ENCODE measurements at places on chromosomes 7 and 10. TPM values are rescaled to one million over a fixed set of nuclear protein-coding genes. Genes with fewer than 3 reads are reported as not detected.

GRCh38 chr7:14495633-14496032 is 406.9 kb downstream of the DGKB start:
- no peak for DNase-seq

DNA sequence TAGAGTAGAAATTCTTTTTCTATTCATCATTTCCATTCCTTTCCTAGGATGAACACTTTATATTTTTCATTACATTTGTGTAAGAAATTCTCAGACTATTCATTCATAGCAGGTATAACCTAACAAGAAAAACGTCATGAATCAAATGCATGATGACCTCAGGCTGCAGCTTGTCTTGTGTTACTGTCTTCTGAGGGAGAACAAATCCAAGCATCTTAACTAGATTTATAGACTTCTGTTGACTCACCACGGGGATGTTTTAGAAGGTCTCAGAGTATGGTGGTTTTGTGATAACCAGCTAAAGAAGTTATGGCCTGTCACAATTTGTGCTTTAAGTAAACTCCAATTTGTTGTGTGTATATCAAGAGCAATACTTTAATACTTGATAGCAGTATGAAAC is 102.7 kb downstream of the ANKRD7 start:
- DNase-seq: no peak

DNA sequence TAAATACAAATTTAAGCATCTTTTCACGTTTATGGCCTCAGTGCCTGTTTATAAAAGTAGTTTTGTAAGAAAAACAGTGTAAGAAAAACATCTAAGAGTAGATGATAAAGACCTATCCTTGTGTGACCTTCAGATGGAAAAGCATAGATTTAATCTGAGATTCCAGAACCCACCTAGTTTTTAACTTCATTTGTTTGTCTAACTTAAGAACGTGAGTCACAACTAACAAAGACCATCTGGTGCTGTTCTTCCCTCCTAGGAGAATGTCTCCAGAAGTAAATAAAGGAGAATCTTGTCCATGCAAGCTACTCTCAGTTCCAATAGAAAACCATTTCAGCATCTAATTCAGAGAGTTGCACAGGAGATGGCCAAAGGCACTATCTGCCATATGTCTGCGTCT is 265.4 kb upstream of the C7orf33 start:
- no peak for DNase-seq

DNA sequence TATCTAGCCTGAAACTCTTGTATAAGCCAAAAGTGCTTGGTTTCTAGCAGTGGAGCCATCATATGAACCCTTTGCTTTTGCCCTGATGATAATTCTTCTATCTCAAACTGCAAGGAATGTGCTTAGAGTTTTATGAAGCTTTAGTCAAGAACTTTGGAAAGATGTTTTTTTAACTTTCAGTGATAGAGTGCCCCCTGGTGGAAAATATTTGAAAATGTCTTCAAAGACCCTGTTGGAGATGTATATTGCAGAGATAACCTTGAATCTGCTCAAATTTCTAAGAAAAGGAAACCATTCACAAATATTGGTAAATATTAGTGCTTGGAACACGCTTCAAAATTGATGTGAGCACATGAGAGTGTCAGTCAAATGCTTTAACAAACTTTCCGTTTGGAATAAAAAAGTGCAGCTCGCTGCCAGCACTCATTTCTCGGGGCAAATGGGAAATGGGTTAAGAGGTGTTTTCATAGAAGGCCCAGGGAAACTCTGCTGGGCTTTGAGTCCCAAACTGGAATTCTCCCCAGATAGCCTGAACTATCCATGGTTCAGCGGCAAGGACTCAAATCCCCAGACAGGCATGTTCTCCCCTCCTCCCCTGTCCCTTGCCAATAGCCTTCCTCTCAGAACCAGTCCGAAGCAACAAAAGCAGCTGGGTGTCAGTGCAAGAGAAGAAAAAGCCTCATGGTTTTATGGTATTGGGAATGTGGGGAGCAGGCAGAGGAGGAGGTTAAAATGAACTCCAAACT is 129.3 kb downstream of the MYOF start:
- peak; percentile 45 for DNase-seq

DNA sequence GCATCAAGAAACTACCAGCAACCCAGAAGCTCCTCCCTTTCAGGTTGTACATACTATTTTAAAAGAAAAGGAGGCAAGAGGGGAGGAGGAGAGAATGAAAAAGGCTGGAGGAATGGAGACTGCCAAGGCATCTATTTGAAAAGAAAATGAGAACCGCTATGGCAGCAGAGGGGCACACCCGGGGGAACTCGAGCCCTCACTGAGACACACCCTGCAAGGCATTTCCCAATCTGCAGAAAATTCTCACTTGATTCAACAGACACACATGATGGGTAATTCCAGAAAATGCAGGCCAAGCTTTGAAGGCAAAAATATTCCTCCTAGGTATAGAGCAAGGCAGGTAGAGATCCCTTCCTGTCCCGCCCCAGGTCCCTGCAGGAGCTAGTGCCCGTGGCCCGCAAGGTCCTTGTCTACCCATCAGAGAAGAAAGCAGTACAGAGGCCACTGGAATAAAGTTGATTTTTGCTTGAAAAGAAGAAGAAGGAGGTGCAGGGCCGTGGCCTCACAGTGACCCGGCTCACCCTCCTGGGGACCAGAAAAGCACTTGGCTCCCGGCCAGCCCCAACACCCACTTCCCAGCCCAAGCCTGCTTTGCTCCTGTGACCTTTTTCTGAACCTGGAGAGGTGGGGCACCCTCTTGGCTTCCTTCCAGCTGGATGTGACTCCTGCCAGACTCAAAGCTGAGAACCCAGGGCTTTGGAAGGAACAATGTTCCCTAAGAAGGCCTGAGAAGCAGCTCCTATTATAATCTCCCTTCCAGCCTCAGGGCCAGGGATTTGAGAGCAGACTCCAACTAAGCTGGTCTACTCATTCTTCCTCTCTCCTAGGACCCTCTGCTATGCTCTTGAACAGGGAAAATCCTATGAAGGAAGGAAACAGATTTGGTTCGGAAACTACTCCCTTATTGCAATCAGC is 6.2 kb upstream of the PIK3CG start:
- DNase-seq: peak; percentile 88

DNA sequence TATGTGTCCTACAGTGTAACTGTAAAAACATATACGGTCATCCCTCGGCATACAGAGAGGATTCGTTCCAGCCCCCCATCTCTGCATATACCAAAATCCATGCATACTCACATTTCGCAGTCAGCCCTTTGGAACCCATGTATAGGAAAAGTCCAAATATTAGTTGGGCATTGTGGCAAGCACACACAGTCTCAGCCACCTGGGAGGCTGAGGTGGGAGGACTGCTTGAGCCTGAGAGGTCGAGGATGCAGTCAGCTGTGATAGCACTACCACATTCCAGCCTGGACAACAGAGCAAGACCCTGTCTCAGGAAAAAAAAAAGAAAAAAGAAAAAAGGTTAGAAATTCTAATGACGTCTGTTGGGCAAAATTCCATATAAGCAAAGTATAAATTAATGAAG is 29.1 kb downstream of the MDH2 start:
- DNase-seq: no peak

GRCh38 chr7:7870555-7870954 is 98.0 kb upstream of the GLCCI1 start:
- DNase-seq: no peak

- DNase-seq: no peak
Measured at GRCh38 chr10:80988755-80989154, 451.1 kb downstream of the SH2D4B start.

DNA sequence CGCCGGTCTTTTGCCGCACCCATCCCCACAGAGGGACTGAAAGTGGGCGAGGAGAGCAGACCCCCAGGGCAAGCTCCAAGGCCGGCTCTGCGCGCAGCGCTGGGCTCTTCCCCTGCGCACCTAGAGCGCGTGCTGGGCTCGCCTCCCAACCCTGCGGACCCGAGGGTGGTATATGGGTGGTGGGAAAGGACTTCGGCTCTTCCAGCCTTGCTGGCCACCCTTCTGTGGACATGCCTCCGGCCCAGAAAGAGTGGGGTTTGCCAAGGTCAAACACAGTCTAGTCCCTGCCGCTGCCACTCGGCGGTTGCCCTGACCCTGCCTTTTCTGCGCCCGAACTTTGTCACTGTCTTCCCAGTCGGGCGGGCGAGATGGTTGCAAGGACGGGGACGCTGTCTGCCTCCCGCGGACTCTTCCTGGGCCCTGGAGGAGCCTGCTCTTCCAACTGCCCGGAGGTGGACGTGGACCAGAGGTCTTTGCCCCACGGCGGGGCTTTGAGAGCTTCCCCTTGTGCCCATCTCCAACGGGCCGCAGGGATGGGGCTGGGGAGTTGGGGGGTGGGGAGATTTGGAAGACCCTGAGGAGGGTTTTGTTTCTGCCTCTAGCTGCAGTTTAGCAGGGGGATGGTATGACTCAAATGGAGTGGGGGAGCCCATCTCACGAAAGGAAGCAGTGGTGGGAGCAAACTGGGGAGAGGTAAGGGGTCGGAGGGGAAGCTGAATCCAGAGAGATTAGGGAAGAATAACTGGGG is 1.5 kb downstream of the ADCY1 start:
- no peak for DNase-seq

DNA sequence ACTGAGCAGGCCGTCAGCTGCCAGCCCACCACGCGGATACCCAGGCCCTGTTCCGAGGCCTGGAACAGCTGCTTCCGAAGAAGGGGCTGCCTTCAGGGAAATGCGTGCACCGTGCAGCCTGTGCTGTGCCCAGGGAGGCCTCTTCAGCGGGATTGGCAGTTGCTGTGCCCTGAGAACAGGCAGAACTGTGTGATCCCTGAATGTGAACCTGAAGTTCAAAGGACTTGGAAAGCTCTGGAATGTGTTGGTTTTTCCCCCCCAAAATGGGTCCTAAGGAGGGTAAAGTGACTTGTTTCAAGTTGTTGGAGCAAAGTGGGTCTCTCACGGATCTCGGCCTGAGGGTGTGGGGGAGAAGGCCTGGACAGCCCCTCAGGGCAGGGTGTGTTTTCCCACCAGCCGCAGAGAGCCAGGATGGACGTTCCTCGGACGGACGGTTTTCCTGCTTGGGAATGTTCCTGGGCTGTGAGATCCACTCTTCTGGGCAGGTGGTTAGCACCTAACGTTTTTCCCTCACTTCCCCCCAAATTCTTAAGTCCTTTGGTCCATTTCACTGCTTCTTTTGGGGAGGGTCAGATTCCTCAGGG is 2.1 kb downstream of the SPRN start:
- DNase-seq: no peak

- no peak for DNase-seq
Measured at GRCh38 chr7:69283421-69283820, 314.9 kb upstream of the AUTS2 start.

DNA sequence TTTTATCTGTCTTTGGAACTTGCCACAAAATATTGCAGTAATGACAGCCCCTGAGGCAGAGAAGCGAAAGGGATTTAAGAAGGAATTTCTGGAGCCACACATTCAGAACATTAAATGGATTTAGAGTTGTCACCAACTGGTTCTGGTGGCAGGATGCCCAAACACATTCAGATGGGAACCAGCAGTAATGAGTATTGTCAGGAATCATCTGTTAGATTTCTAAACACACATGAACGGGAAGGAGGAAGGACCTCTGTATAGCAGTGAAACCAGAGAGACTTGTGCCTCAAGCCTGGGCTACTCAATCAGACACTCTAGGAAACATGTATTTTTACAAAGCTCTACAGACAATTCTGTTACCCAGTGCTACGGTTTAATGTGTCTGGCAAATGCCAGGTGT is 103.8 kb upstream of the CCNY start:
- DNase-seq: no peak

DNA sequence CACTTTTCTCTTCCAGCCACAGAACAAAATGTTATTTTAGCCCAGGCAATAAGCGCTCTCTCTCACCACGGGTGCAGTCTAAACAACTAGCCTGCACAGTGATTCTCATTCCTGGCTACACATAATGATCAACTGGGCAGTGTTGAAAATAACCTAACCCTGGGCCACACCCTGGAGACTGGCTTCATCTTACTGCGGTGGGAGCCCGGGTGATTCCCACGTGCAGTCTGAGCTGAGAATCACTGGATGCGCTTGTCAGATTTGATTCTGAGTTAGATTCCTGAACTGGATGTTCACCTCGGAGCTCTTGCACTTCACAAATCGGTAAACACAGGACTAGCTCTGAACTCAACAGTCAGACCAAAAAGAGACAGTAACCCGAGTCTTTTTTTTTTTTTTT is 14.9 kb downstream of the ZC3HAV1 start:
- DNase-seq: no peak

DNA sequence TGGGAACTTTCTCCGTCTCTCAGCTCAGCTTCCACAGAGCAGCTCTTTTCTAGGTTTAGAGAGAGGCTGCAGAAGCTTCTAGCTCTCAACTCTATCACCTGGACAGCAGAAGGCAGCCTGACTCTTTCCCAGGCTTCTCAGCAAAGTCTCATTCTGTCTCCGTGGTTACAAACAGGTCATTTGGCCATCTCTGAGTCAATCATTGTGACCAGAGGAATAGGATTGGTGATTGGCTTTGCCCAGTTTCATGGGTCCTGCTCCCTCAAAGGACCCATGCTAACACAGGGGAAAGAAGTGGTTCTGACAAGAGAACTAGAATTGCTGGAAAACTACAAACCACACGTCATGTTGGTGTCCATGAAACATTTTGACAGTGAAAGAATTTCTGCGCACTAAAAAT is 43.6 kb downstream of the PRR15 start:
- no peak for DNase-seq

DNA sequence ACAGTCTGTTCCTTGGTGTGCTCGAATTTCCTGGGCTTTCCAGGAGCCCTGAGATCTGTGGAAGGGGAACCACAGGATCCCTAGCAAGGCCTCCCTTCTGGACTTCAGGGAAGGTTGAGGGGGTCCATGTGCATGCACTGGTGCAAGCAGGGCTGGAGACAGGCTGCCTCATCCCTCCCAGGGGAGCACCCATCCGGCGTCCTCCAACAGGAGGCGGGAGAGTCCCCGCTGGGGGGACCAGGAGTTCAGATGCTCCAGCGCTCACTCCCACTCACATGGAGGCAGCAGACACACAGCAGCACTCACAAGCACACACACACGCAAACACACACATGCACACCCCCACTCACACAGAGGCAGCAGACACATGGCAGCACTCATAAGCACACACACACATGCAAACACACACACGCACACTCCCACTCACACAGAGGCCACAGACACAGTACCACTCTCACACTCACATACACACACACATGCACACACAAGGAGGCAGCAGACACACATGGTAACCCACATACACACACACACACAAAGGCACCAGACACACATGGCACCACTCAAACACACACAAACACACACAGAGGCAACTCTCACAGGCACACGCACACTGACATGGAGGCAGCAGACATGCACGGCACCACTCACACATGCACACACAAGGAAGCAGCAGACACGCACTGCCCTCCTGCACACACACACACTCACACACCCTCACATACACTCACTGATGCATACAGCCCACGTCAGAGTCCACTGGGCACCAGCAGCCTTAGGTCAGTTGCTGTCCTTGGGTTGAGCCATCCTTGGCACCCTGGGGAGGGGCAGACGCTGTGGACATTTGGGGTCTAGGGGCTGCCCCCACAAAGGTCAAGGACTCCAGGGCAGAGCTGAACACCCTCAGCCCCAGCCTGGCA is 247.0 kb upstream of the PPP2R2D start:
- DNase-seq: no peak

SEC61A2 gene
- 4.6 TPM for total RNA-seq

SMO gene
- total RNA-seq: 0.13 TPM

ELOVL3 gene
- total RNA-seq: 0.86 TPM

ZFAND4 gene
- 2.1 TPM for total RNA-seq

PRSS37 gene
- total RNA-seq: not detected

CAMK1D gene
- 0.24 TPM for total RNA-seq

All from K562 (cell line).